ENCODE measurements at places on chromosomes 13 and 19.

GRCh38 chr19:53076984-53077383, 26.2 kb downstream of the ZNF160 start:
- peak; percentile 64 for DNase-seq
- no peaks in the 10 kb centered on the region for H3K4me1 ChIP-seq
- no peaks in the 10 kb centered on the region for H3K27me3 ChIP-seq

- no peak overlapping the region for H3K27ac ChIP-seq
- no peak for DNase-seq
- no peaks in the 10 kb centered on the region for H3K4me1 ChIP-seq
- H3K4me3 ChIP-seq: no peak overlapping the region
- H3K36me3 ChIP-seq: no peaks in the 10 kb centered on the region
- H3K27me3 ChIP-seq: no peaks in the 10 kb centered on the region
Measured at GRCh38 chr19:45128806-45129205, 32.0 kb downstream of the NKPD1 start.

- no peak for DNase-seq
- H3K4me1 ChIP-seq: no peaks in the 10 kb centered on the region
- no peak overlapping the region for H3K4me3 ChIP-seq
- H3K36me3 ChIP-seq: no peaks in the 10 kb centered on the region
Measured at GRCh38 chr19:38011426-38011825, 104.4 kb downstream of the SIPA1L3 start.

- peak; percentile 85 for DNase-seq
- peaks cover 9% of the 10 kb centered on the region for H3K27me3 ChIP-seq
- peaks cover 60% of the 10 kb centered on the region for H3K4me1 ChIP-seq
- no peak overlapping the region for H3K4me3 ChIP-seq
Measured at GRCh38 chr19:11377237-11377636, 2.8 kb downstream of the SWSAP1 start.

- no peak overlapping the region for H3K4me3 ChIP-seq
- no peak overlapping the region for H3K27ac ChIP-seq
- no peak for DNase-seq
- H3K27me3 ChIP-seq: no peaks in the 10 kb centered on the region
- peaks cover 7% of the 10 kb centered on the region for H3K4me1 ChIP-seq
Measured at GRCh38 chr19:17370026-17370587, 7.0 kb downstream of the PLVAP start.

All from sigmoid colon (tissue), 7 donors.